Muscle of leg (tissue), 16 donors: ENCODE measurements at places on chromosomes 4 and X. TPM values are rescaled to one million over a fixed set of nuclear protein-coding genes. Genes with fewer than 3 reads are reported as not detected.

SSX1 gene
- total RNA-seq, result not detected

CD40LG gene
- total RNA-seq, result not detected

GPC3 gene
- 271 TPM for total RNA-seq

SOD3 gene
- total RNA-seq, result 9.1 TPM

SPATA18 gene
- total RNA-seq, result 2.7 TPM

GNRHR gene
- total RNA-seq, result not detected

FABP2 gene
- not detected for total RNA-seq

TMEM47 gene
- total RNA-seq, result 63.6 TPM

MID2 gene
- 11.3 TPM for total RNA-seq

YIPF6 gene
- 27.3 TPM for total RNA-seq

USP17L27 gene
- not detected for total RNA-seq

MECP2 gene
- total RNA-seq, result 18.6 TPM

TLL1 gene
- total RNA-seq, result 3.9 TPM

KLHL2 gene
- total RNA-seq, result 7.3 TPM

GPR34 gene
- total RNA-seq, result 6.4 TPM

DUSP9 gene
- 0.35 TPM for total RNA-seq

FGG gene
- 0.44 TPM for total RNA-seq

IL2 gene
- total RNA-seq, result not detected

KCND1 gene
- 0.66 TPM for total RNA-seq

PPP4R3C gene
- not detected for total RNA-seq

SGMS2 gene
- 14.8 TPM for total RNA-seq

CLCN5 gene
- 85.3 TPM for total RNA-seq

ADH1A gene
- total RNA-seq, result 0.49 TPM

NEXMIF gene
- 1.5 TPM for total RNA-seq

ENPP6 gene
- 8.1 TPM for total RNA-seq

UGT2B11 gene
- 0.13 TPM for total RNA-seq

CYBB gene
- 19.3 TPM for total RNA-seq

GASK1B gene
- total RNA-seq, result 39.7 TPM

ARHGAP10 gene
- total RNA-seq, result 41.6 TPM

HMX1 gene
- 0.09 TPM for total RNA-seq

MAGEA1 gene
- not detected for total RNA-seq

ARR3 gene
- total RNA-seq, result not detected

TEX13B gene
- total RNA-seq, result not detected

FAM199X gene
- total RNA-seq, result 11.8 TPM

FGF2 gene
- 8.9 TPM for total RNA-seq

AMTN gene
- total RNA-seq, result not detected

ENPEP gene
- total RNA-seq, result 15.3 TPM
